Hematopoietic multipotent progenitor cell (in vitro differentiated cells): ENCODE measurements at places on chromosomes 6 and 20.

- no peak for DNase-seq
Measured at GRCh38 chr6:48764286-48765044, 653.5 kb upstream of the PTCHD4 start.

DNA sequence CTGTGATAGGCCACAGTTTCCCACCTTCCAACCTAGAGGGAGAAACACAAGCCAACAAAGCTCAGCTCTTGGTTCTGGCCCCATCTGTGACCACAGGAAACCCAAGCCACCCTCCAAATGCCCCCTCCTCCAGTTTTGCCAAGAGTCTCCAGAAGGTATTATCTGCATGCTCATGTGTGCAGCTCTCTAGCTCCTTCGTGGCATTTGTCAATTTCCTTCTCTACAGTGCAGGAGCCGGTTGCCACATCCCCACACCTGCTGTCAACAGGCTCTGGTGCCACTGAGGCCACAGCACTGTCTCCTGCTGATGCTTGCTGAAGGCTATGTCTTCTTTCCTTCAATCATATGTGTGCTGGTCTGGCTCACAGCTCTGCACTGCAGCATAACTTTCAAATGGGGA, 177.2 kb downstream of the CLIC5 start:
- DNase-seq, result no peak

- DNase-seq, result no peak
Measured at GRCh38 chr20:8133851-8134451, 1.9 kb downstream of the PLCB1 start.

DNA sequence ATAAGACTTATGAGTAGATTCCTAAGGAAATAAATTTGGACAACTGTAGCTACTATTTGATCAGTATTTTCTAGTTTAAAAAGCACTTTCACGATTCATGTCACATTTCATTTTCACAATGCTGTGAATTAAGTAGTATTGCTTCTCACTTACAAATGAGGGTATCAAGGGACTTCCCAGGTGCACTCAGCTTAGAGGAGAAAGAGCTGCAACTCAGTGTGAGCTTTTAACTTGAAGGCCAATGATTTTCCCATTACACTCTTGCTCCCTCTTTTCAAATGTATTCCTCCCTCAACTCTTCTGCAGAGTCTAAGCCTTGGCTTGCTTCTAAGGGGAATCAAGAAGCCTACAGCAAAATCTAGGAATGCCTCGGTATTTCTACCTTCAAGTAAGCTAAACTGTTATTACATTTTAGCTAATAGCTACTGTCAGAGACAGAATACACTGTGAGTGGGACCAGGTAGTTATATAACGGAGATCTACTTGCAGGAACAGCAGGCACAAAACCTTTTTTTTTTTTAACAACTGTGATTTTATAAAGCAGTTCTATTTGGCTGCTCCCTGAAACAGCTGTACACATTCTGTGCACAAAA, 339.0 kb downstream of the SYNE1 start:
- no peak for DNase-seq

DNA sequence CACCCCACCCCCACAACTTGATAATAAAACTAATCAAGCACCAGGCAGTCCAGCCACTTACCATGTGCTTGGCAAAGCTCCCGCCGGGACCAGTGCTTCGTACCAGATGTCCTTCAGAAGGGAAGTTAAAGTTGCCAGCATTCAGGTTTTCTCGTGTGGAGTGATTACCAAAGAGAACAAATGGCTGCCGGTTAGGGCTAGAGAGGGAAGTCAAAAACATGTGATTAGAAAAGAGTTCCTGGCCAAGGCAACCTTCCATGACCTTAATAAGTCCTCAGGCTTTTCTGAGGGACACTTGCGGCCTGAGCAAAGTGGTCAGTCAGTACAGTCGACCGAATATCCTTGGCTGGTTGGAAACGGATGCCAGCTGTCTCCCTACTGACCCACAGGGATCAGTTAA, 67.0 kb downstream of the DNAAF9 start:
- DNase-seq, result no peak

DNA sequence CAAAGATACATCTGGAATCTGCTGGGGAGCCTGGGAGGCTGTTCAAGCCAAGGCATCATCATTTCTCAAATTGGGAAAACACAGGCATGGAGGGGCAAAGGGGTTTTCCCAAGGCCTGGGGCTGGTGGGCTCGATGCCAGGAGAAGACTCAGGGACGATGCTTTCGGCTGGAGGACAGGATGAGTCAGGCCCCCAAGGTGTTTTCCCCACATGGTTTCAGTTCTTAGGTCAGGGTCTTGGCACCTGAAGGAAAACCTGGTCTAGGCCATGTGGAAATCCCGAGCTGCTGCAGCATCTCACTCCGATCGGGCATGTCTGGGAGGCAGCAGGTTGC, 348.1 kb downstream of the CDC5L start:
- no peak for DNase-seq

DNA sequence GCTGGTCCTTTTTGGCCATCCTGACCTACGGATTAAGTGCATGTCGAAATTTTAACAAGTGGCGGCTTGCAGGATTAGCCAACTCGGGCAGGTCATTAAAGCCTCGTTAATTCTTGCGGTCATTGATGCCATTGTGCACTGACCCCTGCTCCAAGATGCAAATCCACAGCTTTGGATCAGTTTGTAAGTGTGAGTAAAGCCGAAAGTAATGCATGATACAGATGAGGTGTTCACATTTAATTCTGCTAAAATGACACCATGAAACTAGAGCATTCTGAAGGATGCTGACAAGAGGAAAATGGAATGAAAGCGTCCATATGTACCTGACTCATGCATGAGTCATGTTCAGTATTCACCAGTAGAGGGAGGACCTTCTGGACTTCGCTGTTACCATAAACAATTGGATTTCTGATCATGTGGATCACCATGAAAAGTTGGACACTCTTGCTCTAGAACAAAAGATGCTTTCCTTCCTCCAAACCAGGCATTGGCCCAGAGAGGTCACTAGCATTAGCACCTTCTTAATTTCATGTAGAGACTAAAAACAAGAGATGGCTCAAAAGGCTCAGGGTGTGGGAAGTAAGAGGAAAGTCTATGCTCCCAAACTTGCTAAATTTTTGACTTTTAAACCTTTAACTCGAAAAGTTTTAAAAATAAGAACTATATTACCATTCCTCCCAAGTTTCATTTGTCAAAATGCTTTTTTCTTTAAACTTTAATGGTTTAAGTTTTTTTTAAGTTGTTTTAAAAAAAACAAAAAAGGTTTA, 48.0 kb downstream of the MUC22 start:
- DNase-seq, result peak; percentile 29

- no peak for DNase-seq
Measured at GRCh38 chr20:25178563-25179438, 16.7 kb upstream of the ENTPD6 start.

DNA sequence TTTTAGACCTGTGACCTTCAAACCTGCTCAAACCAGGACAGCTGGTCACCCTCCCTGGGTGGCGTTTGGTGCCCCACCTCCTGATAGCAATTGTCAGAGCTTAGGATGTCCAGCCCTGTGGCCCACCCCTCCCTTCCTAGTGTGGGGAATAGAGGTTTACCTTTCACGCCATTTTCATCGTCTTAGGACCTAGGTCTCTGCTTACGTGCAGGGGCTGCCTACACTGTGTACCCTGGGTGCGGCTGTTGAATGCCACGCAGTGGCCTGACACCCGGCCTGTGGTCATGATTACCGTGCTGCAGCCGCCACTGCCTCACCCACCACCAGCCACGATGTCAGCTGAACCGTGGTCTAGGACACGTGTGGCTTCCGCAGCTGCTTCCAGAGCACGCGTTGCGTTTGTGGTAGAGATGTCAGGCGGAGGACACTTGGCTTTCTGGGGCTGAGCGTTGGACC, 157.3 kb downstream of the DTNBP1 start:
- no peak for DNase-seq

DNA sequence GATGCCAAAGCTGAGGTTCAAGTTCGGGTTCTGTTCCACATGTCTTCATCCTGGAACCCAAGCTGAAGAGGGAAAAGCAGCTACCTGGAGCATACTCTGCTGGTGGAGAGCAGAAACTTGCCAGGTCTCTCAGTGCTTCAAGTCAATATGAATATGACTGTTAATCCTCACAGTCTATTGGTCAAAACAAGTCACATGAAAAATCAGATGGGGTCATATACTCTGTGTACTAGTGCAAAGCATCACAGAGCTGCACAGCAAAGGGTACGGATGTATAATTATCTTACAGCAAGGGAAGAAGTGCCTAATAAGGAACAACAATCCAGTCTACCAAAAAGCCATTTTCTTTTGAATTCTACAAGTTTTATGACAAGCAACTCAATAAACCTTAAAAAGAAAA, 11.6 kb downstream of the NCOA7 start:
- DNase-seq, result no peak

DNA sequence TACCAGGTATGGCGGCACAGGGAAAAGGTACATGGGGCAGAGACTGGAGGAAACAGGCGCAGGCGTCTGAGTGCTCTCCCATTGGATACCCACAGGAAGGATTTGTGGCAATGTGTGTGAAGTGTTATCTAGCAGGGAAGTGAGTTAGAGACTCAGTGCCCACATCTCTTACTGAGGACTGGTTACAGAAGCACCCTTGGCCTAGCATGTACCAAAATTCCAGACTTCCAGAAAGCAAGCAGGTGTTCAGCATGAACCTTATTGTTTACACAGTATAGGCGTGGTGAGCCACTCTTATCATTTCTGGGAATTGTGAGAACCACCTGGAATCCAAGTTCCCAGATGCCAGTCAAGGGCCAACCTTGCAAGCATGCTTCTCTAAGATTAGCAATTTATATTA, 14.2 kb downstream of the MANBAL start:
- no peak for DNase-seq

GRCh38 chr20:856361-856775, 22.9 kb downstream of the FAM110A start:
- DNase-seq, result no peak

- DNase-seq, result no peak
Measured at GRCh38 chr6:152815230-152815872, 64.8 kb downstream of the VIP start.

- peak; percentile 59 for DNase-seq
Measured at GRCh38 chr6:46626228-46626909, 26.2 kb downstream of the CYP39A1 start.

DNA sequence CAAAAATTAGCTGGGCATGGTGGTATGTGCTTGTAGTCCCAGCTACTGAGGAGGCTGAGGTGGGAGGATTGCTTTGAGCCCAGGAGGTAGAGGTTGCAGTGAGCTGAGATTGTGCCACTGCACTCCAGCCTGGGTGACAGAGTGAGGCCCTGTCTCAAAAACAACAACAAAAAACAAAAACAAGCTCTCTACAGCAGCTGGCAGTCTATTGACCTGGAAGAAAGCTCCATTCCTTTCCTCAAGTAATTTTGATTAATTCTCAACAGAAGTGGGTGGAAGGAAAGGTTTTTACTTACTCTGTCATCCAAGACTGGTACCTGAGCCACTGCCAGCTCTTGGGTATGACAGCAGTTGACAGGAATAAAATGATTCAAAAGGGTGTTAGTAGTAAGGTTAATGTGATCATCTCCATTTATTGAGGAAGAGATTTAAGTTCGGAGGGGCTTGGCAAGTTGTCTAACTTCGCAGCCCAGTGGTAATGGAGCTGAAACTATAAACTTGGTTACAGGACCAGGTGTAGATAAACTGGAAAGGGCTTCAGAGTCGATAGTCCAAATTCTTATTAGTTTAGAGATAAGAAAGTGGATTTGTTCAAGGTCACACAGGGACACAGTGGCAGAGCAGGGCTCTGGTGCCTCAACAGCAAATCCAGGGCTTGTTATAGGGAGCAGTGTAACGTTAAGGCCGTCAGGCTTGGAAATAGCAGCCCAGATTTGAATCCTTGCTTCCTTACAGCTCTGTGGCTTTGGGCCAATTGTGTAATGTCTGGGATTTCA, 14.8 kb downstream of the SRSF3 start:
- no peak for DNase-seq

GRCh38 chr20:19973961-19974629, 43.1 kb upstream of the NAA20 start:
- no peak for DNase-seq

- no peak for DNase-seq
Measured at GRCh38 chr6:117601811-117602150, 530 bp downstream of the GOPC start.

- DNase-seq, result no peak
Measured at GRCh38 chr6:45997875-45998506, 17.7 kb downstream of the CLIC5 start.

GRCh38 chr6:85594197-85594930, 706 bp upstream of the SNX14 start:
- no peak for DNase-seq

DNA sequence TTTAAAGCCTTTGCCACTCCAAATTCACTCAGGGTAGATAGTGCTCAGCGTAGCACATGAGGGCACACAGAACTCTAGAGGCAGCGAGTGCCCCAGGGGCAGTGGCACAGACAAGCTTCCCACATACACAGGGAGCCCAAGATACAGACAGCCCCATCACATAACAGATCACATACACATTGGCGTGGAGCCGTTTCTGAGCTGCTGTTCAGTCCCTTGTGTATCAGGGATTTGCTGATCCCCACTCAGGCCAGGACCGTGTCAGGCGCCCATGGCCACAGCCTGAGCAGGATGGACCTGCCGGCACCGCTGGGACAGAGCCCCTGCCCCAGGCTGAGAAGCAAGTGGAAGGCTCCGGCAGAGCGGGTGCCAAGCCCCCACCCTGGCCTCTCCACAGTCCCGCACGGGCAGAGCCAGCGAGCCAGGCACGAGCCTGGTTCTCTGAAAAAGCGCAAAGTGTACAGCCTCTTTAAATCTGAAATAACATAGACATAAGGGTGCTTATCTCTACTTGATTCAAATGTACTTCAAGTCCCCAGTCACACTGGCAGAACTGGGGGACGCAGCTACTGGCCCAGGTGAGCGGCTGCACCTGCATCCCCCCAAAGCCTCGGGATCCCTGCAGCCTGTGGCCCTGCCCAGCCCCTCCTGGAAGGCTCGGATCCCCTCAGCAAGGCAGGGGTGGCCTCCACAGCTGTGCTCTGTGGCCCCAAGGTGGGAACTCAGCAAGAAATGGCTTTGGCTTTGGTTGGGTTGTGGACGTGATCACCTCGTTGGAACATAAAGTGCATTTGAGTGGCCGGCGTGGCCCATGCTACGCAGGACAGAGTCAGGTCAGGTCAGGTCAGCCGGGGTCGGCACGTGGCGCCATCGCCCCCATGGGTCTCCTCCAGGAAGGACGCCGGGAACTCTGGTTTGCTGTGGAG, 231.3 kb downstream of the ERMARD start:
- DNase-seq, result no peak
